ENCODE measurements at places on chromosomes 4 and X. TPM values are rescaled to one million over a fixed set of nuclear protein-coding genes. Genes with fewer than 3 reads are reported as not detected.

The SLITRK4 gene
- total RNA-seq = not detected

DNA sequence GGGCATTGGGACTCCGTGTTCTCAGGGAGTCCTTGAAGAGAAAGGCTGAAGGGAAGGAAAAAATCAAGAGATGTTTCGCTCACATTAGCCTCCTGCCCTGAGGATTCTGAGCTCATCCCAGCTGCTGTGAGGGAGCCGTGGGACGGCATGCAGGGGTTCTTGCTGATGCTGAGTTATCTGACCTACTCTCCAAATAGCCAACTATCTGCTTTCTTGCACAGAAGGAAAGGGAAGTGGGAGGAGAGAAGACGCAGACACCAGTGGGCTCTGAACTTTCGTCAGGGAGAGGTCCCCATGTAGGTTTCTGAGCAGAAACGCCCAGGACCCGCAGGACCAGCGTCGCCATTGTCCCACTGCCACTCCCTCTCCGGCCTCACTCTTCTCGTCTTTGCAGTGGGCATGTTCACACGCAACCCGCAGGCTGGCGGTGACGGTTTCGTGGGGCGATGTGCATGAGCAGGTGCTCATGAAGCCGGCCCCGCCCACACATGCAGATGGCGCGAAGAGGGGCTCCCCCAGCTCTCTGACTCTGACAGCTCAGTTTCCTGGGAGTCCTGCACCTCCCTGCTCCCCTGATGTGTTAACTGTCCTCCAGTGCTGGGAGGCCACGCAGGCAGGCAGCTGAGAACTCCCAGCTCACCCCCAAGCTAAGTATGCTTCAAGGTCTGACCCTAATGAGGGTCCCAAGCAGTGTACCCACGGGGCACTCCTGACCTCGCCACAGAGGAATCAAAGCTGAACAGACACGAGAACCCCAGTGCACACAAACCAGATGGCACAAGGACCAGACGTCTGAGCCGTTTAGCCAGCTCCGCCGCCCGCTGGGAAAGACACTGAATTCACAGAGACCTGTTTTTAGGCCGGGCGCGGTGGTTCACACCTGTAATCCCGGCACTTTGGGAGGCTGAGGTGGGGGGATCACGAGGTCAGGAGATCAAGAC is 13.6 kb upstream of the ABLIM2 start:
- no peak for DNase-seq

The MOSPD2 gene
- total RNA-seq = 7.7 TPM

The RPGR gene
- 15.1 TPM for total RNA-seq

DNA sequence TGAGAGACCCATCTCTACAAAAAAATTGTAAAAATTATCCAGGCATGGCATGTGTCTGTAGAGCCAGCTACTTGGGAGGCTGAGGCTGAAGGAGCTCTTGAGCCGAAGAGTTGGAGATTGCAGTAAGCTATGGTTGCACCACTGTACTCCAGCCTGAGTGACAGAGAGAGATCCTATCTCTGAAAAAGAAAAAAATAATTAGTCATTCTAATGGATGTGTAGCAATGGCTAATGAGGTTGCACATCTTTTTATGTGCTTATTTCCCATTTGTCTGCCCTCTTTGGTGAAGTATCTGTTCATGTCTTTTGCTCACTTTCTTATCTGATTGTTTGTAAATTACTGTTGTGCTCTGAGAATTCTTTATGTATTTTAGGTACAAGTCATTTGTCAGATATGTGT is 19.0 kb upstream of the MAML3 start:
- DNase-seq = no peak

The CLNK gene
- not detected for total RNA-seq

The DDX53 gene
- not detected for total RNA-seq

DNA sequence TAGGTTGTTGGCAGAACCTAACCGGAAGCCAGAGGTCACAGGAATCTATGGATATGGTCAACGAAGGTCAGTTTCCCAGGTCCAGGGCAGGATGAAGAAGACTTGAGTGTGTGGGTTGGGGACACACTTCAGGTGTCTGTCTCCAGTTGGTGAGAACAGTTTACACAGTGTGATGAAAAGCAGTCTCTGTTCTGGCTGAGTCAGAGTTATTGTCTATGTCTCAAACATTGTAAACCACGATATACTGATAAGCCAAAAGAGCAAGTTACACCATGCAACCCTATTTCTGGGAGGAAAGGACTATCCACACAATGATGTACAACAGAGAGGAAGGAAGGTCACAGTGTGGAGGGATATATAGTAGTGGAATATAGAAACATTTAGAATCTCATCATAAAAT is 187.1 kb upstream of the C1QTNF7 start:
- DNase-seq = no peak

- no peak for DNase-seq
Observed at GRCh38 chr4:142150483-142150882, 514.1 kb downstream of the IL15 start.

GRCh38 chrX:97494756-97495372 is 611.2 kb downstream of the RPA4 start:
- no peak for DNase-seq

- no peak for DNase-seq
Observed at GRCh38 chrX:118965395-118965794, 9.0 kb upstream of the LONRF3 start.

The PABPC1L2A gene
- total RNA-seq = not detected

DNA sequence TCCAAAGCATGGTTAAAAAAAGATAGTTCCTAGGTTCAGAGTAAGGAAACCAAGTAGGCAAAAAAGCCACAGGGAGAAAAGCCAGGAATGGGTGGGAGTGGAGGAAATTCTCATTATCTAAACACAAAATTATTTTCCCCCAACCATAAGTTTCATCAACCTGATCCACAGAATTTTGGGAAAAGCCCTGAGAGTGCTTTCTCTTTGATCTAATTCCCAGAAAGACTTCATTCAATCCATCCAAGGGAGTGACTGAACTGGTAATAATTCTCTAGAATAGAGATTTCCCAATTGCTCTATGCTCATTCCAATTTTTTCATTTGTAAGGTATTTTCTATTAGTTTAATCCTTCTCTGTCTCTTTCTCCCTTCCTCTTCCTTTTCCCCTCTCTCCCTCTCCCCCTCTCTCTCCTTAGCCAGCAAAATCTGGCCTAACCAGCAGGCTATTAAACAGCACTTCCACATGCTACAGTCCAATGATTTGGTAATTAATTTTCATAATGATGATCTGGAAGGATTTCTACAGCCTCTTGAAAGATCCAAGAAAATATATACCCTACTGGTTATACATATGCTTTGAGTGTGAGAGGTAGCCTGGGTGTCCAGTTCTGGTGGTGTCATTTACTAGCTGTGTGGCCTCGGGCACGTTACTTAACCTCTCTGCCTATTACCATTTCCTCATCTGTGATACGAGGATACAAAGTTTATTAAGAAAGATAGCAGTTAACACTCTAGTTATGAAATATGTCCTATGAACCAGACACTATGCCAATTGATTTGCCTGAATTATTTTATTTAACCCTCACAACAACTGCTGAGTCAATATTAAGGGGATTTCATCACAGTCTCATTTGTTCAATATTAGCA is 251.5 kb upstream of the RASGEF1B start:
- DNase-seq = no peak

The CFAP47 gene
- total RNA-seq = 1.8 TPM

DNA sequence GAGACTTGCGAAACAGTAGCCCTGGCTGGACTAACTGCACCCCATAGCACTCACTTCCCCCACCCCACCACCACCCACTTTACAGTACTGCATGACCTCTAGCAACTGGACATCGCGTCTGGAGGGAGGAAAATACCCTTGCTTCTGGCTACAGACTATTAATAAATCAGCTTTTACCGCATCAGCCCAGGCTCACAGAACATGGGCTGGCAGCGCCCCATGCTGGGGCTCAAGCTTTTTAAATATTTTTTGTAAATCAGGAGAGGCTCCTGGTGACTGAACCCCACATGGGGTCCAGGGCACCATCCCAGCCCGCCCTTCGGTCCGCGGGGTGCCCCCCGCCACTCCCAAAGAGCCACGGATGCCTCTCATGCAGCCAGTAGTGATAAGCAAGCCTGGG is 2.7 kb downstream of the HS6ST2 start:
- no peak for DNase-seq

GRCh38 chrX:24276015-24276414 is 37.9 kb downstream of the SUPT20HL2 start:
- DNase-seq = no peak

The UGT2B15 gene
- total RNA-seq = not detected

The FRMPD4 gene
- not detected for total RNA-seq

- no peak for DNase-seq
Observed at GRCh38 chrX:49111791-49112190, 11.7 kb downstream of the GPKOW start.

The NXF2 gene
- total RNA-seq = not detected

- no peak for DNase-seq
Observed at GRCh38 chr4:109462802-109463201, 29.2 kb downstream of the SEC24B start.

The SLC49A3 gene
- 1.7 TPM for total RNA-seq

DNA sequence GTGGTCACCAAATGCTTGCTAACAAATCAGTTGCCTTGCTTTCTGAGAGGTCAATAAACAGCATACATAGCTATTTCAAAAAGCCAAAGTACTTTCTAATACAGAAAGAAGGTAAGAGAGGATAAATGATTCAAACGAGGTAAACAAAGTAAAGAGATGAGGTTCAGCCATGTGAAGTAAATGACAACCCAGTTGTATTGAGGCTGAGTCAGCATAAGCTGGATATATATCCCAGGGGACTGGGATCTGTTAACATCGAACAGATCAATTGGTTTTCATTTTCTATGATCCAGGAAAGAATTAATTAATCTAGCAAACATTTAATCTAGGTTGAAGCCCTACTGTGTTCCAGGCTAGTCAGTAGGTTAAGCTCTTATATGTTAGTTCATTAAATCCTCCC is 97.3 kb upstream of the GRIA3 start:
- DNase-seq = no peak

DNA sequence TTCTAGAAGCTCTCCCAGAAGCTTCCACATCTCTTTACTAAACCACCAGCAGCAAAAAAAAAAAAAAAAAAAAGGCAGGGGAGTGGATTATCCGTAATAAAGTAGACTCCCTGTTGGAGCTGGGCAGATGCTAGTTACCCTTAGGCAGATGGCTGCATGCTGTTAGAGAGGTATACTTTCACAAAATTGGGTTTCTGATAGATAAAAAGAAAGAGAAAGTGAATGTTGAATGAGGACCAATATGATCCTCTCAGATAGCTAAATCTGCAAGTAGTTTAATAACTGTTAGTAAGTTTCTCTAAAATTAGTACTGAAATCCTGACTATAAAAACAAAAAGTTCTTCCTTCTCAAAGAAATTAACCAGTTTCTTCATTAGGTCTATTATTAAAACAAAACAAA is 195.4 kb downstream of the ANAPC10 start:
- no peak for DNase-seq

GRCh38 chr4:55399581-55399980 is 3.8 kb downstream of the TMEM165 start:
- no peak for DNase-seq

DNA sequence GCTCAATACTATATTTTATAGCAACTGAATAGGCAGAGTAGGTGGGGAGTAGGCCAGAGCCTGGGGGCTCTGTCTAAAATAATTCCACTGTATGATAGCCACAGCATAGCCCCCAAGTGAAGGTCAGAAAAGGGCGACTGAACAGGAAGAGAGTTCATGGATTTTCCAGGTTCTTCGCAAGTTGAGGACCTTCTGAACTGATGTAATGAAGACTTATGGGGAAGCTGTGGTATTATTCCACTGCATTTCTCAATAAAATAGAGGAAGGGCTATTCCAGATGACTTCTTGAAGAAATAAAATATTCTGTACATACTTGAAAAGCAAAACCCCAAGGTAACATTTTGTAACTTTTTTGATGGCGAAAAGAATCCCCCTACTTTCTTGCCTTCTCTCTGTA is 231.4 kb upstream of the GPC4 start:
- DNase-seq = no peak

The ZXDA gene
- total RNA-seq = 5.6 TPM

Data from A673 (cell line).